A549 treated with GW870086 at 1 μM for 4 hours (cell line): ENCODE measurements at places on chromosomes 1 and 21. TPM values are rescaled to one million over a fixed set of nuclear protein-coding genes. Genes with fewer than 3 reads are reported as not detected.

Gene NPL
- total RNA-seq, result 0.40 to 1.3 TPM (median 0.75 TPM) in 5 replicates

Gene DNASE2B
- not detected in 5 replicates for total RNA-seq

Gene SAMD13
- total RNA-seq, result 0.19 to 0.72 TPM (median 0.45 TPM) in 5 replicates

Gene TNFRSF1B
- total RNA-seq, result 0.42 to 0.66 TPM (median 0.53 TPM) in 5 replicates

Gene PPIAL4G
- not detected in 5 replicates for total RNA-seq

Gene GPR25
- not detected in 5 replicates for total RNA-seq

Gene IL12RB2
- 0.08 TPM in 1 of 5 replicates, not detected in the others for total RNA-seq

Gene COA7
- 17.4 to 22.7 TPM (median 22.2 TPM) in 5 replicates for total RNA-seq

Gene SMG5
- 40.9 to 46.9 TPM (median 43.9 TPM) in 5 replicates for total RNA-seq

Gene ROR1
- total RNA-seq, result 8.3 to 12.3 TPM (median 10.7 TPM) in 5 replicates

Gene CXADR
- 8.4 to 12.1 TPM (median 10.9 TPM) in 5 replicates for total RNA-seq

Gene BLACAT1
- 0.03 to 0.07 TPM in 2 of 5 replicates, not detected in the others for total RNA-seq

Gene OR2G6
- not detected in 5 replicates for total RNA-seq

Gene CLDN17
- total RNA-seq, result not detected in 5 replicates

Gene SRSF4
- 42.3 to 48.7 TPM (median 45.8 TPM) in 5 replicates for total RNA-seq

Gene PEAR1
- total RNA-seq, result 5.7 to 7.5 TPM (median 6.1 TPM) in 5 replicates

Gene MYBPH
- total RNA-seq, result 0.07 TPM in 1 of 5 replicates, not detected in the others

Gene OR1C1
- not detected in 5 replicates for total RNA-seq

Gene SELL
- 0.08 to 1.5 TPM (median 0.17 TPM) in 5 replicates for total RNA-seq

Gene LEFTY2
- 0.06 to 0.24 TPM in 2 of 5 replicates, not detected in the others for total RNA-seq

Gene ACP6
- 14.5 to 22.8 TPM (median 21.9 TPM) in 5 replicates for total RNA-seq

Gene DENND1B
- total RNA-seq, result 2.2 to 3.3 TPM (median 2.9 TPM) in 5 replicates

Gene OR2C3
- not detected in 5 replicates for total RNA-seq
